ENCODE measurements at places on chromosomes 6 and 20.

DNA sequence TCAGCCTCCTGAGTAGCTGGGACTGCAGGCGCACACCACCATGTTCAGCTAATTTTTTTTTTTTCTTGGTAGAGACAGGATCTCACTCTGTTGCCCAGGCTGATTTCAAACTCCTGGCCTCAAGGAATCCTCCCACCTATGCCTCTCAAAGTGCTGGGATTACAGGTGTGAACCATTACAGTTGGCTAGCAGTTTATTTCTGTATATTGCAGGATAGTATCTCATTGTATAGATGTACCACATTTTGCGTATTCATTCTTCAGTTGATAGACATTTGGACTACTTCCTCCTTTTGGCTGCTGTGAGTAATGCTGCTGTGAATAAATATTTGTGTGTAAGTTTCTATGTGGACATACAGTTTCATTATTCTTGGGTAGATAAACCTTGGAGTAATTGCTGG is 32.9 kb downstream of the ASXL1 start:
- DNase-seq, result no peak

DNA sequence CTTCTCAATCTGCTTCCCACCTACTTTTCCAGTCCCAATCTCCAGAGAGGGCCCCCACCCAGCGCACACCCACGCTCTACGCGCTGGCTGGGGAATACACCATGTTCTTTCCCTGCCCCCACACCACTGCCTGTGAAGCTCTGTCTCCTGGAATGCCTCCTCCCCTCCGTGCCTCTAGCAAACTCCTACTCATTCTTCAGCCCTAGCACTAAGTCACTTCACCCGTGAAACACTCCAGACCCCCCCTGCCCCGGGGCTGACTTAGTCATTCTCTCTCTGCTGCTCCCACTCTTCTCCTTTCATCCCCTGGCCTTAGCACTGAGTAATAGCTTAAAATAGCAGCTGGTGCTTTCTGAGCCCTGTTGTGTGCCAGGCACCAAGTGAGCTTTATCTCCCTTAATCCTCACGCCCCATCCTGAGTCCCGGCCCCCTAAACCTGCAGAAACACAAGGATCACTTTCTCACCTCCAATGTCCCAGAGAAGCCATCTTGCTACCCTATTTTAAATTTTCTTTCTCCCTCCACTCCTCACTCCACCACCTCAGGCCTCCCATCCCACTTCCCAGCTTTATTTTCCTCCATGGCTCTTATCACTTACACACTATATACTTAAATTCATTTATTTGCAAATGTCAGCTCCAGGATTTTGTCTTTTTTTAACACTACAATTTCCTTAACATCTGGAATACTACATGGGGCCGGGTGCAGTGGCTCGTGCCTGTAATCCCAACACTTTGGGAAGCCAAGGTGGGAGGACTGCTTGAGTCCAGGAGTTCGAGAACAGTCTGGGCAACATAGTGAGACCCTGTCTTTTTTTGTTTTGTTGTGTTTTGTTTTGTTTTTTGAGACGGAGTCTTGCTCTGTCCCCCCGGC is 6.3 kb upstream of the PARD6B start:
- peak; percentile 89 for DNase-seq

DNA sequence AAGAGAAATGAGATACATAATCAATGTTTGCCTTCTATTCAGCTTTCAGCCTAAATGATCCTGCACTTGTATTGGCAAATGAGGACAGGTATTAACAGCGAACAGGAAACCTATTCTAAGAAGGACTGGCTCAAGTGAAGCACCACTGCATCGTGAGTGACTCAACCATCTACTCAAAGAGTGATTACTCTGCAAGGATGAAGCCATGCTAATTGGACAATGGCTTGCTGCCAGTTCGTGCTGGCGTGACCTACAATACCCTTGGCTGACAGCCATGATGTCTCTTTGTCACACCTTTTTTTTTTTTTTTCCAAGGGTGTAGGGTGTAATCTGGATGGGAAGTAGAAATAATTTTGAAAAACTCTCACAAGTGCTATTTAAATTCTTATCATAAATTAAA is 104.9 kb downstream of the GJA10 start:
- DNase-seq, result peak; percentile 44

GRCh38 chr20:10316582-10316981 is 98.0 kb downstream of the SNAP25 start:
- DNase-seq, result peak; percentile 18

- DNase-seq, result no peak
These were observed 39.7 kb downstream of the SLC35D3 start for GRCh38 chr6:136961848-136962247.

DNA sequence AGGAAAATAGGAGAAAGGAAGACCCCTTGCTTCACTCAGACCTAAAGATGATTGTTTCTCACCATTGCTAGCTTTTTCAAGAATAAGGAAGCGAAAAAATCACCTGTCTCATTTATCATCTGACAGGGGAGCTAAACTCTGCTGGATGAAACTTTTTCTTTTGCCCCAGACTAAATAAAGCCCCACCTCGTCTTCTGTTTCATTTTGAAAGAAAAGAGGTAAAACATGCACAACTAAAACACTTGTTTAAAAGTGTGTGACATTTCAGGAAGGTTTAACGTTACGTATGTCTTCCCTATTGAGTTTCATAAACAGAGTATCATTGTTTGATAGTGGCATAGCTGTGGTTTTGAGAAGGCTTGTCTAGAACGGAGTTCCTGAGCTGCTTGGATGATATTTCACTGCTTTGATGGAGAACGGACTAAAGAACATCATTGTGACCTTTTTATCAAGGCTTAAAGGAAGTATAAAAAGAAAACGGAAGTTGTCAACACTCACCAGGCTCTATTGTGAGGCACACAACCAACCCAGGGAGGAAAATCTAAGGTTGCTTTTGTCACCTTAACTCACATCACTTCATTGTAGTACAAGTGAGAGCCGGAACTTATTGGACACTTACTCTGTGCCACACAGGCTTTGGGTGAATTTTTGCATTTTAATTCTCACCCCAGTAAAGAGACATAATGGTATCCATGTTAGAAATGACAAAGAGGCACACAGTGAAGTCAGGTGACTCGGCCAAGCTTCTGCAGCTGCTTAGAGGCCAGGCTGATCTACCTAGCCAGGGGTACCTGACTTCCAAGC is 29.5 kb downstream of the TSHZ2 start:
- peak; percentile 30 for DNase-seq

GRCh38 chr6:75363304-75363703 is 78.7 kb upstream of the TMEM30A start:
- no peak for DNase-seq

GRCh38 chr20:57711311-57711712 is 1.5 kb upstream of the PMEPA1 start:
- no peak for DNase-seq
